ENCODE measurements at places on chromosomes 4 and X.

- DNase-seq: no peak
Measured at GRCh38 chr4:172865531-172866127, 303.0 kb upstream of the GALNT7 start.

DNA sequence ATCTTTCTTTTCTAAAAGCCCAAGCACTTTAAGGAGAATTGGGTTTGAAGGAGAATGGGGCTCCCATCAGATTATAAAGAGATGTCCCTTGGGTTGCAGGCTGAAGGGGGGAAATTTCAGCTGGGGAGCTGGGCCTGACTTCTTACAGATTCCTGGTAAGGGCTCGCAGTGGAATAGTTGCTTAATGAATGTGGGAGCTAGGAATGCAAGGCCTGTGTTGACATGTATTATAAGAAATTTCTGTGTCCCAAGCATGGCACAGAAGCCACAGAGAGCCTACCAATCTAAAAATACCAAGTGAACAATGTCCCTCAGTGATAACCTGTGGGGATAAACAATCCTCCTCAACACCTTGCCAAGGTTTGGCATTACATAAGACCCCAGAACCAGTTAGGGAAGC is 39.3 kb upstream of the WNK3 start:
- no peak for DNase-seq

- DNase-seq: no peak
Measured at GRCh38 chrX:132365490-132365889, 123.3 kb downstream of the MBNL3 start.

DNA sequence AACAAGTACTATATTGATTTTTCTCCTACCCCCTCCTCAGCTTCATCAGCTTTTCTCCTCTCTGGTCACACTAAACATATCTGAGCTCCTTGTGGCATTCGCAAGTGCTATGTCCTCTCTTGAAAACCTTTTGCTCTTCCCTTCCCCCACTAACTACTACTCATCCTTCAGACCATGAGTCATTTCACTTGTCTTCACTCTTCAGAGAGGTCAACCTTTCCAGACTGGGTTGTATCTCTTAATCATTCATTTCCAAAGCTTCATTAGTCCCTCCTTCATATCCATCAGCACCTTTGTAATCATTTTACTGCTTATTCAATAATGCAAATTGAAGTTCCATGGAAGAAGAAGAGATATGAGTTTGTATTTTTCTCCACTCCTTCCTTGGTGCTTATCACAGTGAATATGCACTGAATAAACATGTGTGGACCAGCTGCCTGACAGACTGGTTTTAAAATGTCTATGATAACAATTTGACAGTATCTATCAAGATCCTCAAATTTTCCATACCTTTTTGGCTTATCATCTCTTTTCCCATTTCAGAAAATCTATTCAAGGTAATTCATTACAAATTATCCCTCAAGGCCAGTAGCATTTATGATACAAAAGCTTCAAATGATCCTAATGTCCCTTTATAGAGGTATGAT is 28.4 kb downstream of the DDX60L start:
- peak; percentile 17 for DNase-seq
